ENCODE measurements at places on chromosomes 11 and 22.

GRCh38 chr11:35109827-35110226 lies 29.1 kb upstream of the CD44 start:
- no peak for DNase-seq

GRCh38 chr11:47328449-47329390 lies 23.8 kb downstream of the MYBPC3 start:
- DNase-seq = no peak

- no peak for DNase-seq
Measured at GRCh38 chr11:70883973-70884623, 368.3 kb downstream of the SHANK2 start.

DNA sequence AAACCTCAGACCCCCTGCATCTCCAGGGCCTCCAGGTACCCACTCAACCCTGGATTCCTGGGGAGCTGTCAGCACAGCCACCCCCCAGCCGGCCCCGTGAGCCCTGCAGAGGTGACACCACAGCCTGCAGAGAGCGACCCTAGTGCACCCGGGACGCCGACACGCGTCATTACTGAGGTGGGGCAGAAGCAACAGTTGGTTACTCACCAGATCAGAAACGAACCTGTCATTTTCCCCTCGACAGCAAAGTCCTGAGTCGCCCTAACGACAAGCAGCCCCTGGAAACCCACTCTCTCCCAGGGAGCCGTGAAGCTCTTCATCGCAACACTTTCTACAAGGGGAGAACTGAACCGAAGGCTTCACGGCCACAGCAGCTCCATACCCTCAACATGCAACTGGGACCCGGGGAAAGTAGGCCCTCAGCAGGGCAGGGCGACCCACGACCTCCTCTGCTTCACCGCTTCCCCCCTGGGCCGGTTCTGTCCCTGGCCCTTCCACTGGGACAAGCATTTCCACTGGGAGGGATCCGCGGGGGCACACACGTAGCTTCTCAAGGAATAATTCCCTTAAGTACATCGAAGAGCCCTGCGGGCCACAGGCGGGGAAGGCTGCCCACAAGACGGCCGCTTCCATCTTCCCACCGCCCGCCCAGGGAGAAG lies 1.6 kb downstream of the BRD1 start:
- DNase-seq = peak; percentile 74

DNA sequence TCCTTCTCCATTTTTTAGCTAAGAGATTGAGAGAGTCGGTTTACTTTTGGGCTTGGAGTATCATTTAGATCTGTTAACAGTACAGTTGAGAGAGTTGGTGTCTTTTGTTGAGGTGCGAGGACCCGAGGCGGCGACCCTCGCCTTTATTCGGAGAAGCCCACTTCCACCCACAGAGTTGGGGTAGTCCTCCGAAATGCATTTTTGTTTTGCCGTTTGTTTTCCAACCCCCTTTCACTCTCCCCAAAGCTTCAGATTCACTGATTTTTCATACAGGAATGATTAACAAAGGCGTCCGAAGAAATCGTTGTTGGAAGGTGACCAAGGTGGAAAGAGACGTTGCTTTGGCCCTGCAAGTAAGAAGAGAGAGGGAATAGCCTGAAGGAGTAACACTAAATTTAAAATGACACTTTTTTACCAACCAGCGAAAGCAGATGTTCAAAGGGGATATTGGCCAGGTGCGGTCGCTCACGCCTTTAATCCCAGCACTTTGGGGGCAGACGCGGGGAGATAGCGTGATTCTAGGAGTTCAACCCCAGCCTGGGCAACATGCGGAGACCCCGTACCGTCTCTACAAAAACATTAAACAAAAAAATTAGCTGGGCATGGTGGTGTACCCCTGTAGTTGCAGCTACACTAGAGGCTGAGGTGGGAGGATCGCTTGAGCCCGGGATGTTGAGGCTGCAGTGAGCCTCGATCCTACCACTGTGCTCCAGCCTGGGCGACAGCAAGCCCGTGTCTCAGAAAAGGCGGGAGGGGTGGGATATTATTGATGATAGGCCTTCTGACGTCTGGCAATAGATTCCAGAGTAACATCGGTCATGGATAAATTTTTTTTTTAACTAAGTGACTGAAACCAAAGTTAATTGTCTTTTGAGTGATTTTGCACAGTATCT lies 899 bp upstream of the RAB30 start:
- no peak for DNase-seq

All from activated CD4-positive, alpha-beta memory T cell treated with anti-CD3 and anti-CD28 coated beads, Interleukin-2, amount 10 ng/mL, durations not matched to agents 7 days and 5 days (primary cell).